ENCODE measurements at places on chromosomes 4 and X. TPM values are rescaled to one million over a fixed set of nuclear protein-coding genes. Genes with fewer than 3 reads are reported as not detected.

DNA sequence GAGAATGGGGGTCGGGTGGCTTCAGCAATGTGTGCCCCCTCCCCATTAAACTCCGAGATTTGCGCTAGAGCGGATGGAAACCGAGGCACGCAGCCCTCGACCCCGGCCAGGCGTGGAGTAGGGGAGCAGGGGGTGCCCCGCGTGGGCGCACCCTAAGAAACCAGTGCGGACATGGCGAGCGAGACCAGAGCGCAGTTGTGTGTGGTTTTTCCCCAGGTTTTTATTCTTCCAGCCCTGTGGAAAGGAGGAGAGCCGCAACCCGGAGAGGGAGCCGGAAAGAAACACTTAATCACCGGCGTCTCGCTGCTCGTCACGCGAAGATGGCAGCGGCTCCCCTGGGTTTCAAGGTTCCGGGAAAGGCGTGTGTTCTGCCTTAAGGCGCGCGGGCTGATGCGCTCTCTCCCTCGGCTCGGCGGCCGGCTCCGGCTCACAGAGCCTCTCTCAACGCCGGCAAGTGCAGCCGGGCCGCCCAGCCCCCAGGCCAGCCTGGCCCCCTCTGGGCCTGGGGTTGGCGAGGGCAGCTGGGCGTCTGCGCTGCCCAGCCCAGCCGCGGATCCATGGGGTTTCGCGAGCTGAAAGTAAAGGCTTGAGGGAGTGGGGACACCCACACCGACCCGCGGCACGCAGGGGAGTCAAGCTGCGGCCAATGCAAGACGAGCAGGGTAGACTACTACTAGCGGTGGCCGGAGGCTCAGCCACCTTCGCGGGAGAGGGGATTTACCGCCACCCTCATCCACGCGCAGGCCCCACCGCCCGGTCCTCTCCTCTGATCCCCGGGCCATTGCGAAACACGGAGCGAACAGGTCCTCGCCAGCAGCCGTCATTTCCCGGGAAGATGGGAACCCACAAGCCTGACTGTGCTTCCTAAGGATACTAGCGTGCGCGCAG, 74.0 kb upstream of the BCOR start:
- peak; percentile 95 for DNase-seq

The DMRTC1 gene
- total RNA-seq: not detected

GRCh38 chr4:137122876-137123275, 409.4 kb downstream of the PCDH18 start:
- DNase-seq: no peak

DNA sequence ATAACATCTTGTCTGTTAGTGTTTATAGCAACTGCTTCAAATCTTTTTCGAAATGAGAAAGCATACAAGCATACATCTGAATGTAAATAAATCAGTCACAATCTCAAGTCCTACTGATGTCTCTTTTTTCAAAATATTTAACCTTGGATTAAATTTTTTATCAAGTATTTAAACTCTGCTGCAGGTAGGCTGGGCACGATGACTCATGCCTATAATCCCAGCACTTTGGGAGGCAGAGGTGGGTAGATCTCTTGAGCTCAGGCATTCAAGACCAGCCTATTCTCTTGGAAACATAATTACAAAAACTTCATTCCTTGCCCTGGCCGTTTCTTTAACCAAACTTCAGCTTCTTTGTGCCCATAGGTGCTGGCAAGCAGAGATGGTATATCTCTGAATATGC, 540.3 kb upstream of the GALNT7 start:
- no peak for DNase-seq

The TRMT44 gene
- total RNA-seq: 19.7 TPM

The GJB1 gene
- total RNA-seq: not detected

GRCh38 chr4:22670956-22671355, 21.8 kb upstream of the GBA3 start:
- DNase-seq: no peak

DNA sequence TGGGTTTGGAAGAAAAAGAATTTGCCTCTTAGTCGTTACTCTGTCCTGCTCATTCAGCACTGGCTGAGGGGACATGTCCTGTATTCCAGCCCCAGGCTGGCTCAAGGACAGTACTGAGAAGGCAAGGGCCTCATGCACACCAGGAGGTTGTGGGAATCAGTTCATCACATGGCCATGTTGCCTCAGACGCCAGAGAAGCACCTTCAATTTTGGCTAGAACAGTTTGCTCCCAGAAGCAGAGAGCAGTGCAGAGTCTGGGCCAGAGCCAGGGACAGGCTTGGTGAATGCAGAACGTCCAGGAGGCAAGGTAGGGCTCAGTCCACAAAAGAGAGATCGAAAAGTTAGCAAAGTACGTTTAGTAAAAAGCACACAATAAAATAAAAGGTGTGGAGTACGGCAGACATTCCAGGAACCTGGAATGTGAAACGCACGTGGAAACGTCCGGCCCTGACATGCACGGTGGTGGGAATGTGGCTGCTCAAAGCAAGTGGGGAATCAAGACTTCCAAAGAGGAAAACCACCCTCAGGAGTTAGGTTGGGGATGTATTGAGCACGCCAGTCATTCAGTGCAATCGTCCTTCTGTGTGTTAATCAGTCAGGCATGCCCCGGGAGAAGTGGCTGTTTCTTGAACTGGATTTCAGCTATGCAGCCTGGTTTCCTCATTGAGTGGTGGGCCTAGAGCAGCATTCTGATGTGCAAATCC, 1.2 kb upstream of the SLC2A9 start:
- no peak for DNase-seq

The TREX2 gene
- 3.3 TPM for total RNA-seq

DNA sequence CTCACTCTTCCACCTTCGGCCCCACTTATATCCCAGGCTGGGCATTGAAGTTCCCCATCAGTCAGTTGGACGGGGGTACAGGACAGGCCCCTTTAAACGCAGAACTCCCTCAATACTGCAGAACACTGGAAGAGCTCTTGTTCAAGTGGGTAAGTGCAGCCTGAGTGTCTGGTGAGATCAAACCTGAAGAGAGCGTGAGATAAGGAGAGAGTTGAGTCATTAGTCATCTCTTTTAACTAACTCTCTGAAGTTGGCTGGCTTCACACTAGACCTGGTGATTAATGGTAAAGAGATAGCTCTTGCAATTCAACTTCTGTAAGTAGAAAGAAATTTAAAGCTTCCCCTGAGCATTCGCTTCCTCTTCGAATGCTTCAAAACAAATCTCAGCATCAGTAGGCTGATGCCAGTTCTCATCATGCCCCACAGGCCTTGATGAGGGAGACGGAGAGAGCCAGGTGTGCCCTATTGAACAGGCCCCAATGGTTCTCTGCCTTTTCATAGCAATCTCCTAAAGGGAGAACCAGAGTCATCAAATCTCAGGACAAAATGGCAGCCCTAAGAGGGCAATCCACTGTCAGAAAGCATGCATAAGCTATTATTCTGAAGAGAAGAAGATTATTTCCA, 41.0 kb upstream of the JADE1 start:
- peak; percentile 54 for DNase-seq

DNA sequence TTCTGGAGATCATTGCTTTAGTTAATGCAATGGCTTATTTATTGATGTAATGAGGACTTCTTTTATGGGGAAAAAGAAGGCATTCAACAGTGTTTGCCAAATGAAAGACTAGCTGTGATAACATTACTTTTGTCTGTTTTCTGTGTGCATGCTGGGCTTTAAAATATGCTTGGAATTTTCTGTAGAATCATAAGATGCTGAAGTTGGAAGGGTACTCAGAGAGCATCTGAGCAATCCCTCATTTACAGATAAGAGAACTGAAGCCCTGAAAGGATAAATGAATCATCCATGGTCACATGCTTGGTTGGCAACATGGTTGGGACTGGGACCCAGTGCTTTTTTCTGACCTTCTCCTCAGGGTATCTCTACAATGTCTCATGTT, 31.4 kb upstream of the PITX2 start:
- DNase-seq: peak; percentile 26
